ENCODE measurements at places on chromosomes 5 and 9.

DNA sequence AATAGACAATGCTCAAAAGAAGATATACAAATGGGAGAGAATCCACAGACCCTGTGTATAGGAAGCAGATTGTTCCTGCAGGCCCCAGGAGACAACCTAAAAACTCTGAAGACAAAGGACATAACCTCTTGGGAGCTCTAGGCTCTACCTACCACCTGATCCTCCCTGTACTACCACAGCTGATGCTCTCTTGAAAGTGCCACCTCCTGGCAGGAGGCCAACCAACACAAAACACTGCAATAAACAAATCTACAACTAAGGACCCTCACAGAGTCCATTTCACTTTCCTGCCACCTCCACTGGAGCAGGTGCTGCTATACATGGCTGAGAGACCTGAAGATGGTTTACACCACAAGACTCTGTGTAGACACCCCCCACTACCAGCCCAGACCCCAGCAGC, 49.0 kb downstream of the STARD4 start:
- no peak for DNase-seq

DNA sequence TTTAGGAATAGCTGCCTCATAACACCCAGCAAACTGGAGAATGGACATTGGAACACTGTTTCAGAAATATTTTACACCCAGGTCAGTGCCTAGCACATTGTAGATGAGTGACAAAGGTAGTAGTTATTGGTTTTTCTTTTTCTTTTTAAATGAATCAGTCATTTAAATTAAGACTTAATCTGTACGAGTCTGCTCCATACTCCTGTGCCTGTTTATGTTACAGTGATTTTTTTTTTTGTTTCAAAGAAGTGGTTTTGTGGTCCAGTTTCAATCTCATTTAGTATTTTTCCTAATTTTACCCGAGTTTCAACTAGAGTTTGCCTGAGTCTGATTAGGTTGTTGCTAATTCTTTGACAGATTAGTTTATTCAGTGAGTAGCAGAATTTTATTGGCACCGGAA, 16.2 kb downstream of the LMNB1 start:
- no peak for DNase-seq

DNA sequence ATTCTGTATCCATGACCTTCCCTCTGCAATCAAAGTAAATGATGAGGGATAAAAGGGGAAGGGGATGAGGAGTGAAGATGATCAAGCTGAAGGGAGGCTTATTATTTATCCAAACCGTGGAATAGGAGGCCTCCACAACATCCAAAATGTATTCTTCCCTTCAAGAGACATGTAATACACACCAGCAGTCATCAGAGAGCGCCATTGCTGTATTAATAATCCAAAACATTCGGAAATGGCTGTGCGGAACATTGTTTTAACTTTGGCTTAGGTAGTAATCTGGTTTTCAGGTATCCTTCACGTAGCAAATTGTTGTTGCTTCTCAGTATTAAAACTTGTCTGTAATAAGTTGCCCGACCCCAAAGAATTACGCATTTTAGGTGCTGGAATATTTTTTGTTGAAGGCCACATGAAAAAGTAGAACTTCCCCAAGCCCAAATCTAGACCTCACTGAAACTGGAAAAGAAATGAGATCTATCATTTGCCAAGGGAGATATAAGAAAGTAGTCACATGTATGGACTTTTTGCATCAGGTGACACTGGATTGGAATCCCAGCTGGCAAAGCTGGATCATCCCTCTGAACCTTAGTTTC, 2.6 kb upstream of the BOD1 start:
- DNase-seq, result peak; percentile 30

- DNase-seq, result no peak
Observed at GRCh38 chr5:77428526-77428925, 63.6 kb downstream of the WDR41 start.

- DNase-seq, result no peak
Observed at GRCh38 chr5:64874753-64875152, 106.0 kb downstream of the CWC27 start.

DNA sequence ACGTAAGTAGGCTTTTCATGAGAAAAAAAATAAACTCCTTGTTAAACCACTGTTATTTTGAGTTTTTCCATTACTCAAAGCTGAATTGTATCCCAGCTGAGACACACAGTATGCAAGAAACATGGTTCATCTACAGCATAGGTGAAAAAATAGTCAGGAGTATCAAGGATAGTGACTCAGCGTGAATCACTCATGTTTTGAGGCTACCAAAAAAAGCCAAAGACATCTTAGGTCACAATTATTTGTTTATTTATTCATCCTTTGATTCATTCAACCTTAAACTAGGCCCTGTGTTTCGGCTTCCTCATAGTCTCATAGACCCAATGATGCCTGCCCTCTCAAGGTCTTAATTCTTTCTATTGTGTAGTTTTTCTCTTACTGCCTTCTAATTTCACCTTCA, 32.9 kb upstream of the STX17 start:
- DNase-seq, result no peak

DNA sequence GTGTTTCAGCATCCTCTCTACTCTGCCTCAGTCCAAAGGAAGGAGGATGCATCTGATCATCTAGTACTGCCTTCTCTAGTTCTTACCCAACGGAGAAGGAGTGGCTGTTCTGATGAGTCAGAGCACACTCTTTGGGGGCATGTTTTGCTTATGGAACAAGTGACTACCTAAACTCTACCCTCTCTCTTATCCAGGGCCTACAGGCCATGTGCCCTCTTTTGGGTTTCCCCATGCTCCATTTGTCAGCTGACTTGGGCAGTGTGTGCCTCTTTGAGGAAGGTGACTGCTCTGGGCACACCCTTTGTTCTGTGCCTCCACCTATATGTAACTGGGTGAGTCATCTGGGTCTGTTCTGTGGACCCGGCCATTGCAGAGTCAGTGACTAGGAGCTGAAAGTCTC, 89.6 kb upstream of the BNC2 start:
- no peak for DNase-seq

- DNase-seq, result no peak
Observed at GRCh38 chr9:70257502-70257901, 1.3 kb upstream of the SMC5 start.

- DNase-seq, result no peak
Observed at GRCh38 chr5:113217619-113218184, 217.1 kb downstream of the TSSK1B start.

- no peak for DNase-seq
Observed at GRCh38 chr9:16309469-16310271, 560.8 kb downstream of the BNC2 start.

DNA sequence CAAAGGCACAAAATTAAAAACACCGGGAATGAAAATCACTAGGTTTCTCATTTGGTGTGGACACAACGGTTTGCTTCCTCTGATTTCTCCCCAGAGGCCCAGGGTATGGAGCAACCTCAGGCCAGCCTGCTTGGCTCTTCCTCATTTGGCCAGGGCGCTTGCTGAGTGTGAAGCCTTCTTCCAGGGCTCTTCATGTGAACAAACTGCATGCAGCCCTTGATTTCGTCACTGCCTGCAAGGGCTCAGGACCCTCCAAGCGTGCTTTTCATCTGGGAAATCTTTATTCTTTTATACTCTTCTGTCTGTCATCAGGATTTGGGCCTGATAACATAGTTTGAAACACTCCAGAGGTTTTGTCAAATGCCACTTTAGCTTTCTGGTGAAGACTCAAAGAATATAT, 122.6 kb upstream of the KLF4 start:
- DNase-seq, result peak; percentile 59

GRCh38 chr9:16333691-16334090, 536.8 kb downstream of the BNC2 start:
- DNase-seq, result no peak

GRCh38 chr5:34699155-34700077, 43.3 kb downstream of the RAI14 start:
- DNase-seq, result no peak

GRCh38 chr9:81656004-81656403, 33.3 kb downstream of the TLE1 start:
- DNase-seq, result peak; percentile 71

DNA sequence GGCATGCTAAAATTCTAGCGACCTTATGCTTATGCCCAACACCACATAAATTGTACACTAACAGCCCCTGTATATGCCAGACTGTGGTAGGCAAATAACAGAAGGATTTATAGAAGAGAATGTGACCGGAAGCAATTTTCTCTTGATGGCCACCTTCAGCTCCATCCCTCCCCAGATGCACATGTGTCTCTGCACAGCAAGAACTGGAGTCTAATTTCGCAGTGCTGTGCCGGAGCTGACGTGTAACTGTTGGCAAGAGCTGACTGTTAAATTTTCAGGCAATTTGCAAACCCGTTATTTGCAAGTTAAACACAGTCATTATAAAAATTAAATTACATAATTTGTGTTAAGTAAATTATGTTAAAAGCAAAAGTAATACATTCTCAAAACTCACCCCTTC, 48.4 kb downstream of the PCA3 start:
- no peak for DNase-seq

- DNase-seq, result peak; percentile 31
Observed at GRCh38 chr9:110183208-110184145, 24.5 kb downstream of the C9orf152 start.

DNA sequence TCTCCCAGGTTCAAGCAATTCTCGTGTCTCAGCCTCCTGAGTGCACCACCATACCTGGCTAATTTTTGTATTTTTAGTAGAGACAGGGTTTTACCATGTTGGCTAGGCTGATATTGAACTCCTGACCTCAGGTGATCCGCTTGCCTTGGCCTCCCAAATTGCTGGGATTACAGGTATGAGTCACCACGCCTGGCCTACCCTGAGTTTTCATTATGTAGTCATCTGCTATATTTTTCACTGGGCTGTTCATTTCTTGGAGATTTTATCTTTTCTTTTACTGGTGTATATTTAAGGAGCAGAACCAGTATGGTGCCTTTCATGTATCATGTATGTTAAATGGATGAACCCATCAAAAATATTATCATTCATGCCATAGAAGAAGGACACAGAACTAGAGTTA, 377.0 kb upstream of the ACTBL2 start:
- DNase-seq, result no peak

DNA sequence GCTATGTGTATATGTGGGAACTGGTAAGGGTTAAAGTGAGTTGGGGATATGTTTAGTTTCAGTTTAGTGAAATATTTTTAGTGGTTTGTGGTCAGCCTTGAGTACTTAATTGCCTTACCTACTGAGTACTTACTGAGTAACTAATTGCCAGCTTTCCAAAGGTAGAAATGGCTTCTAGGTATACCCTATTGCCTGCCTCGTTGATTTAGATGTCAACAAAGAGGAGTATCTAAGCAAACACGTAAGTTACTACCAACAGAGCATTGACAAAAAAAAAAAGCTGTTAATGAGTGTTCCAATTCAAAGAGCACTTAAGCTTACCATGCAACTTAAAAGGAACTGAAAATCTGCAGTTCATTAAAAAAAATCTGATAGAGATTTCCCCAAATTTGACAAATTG, 8.8 kb downstream of the ATP10B start:
- no peak for DNase-seq

DNA sequence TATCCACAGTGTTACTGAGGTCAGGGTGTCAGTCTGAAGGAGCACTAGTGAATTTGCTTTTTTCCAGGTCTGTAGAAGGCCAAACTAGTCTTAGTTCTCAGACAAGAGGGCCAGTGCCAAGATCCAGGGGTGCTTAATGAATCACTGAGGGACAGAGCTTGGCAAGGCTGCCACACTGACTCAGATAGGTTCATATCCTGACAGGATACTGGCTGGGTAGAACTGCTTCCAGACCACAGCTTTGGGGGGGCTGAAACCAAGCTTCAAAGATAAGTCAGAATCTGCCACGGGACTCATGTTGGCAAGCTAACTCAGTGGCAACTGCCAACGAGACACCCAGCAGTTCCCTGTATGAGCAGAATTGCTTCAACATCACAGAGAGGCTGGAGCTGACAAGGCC, 1125.4 kb downstream of the EFNA5 start:
- no peak for DNase-seq

GRCh38 chr9:119802133-119802532, 432.9 kb upstream of the BRINP1 start:
- DNase-seq, result no peak

DNA sequence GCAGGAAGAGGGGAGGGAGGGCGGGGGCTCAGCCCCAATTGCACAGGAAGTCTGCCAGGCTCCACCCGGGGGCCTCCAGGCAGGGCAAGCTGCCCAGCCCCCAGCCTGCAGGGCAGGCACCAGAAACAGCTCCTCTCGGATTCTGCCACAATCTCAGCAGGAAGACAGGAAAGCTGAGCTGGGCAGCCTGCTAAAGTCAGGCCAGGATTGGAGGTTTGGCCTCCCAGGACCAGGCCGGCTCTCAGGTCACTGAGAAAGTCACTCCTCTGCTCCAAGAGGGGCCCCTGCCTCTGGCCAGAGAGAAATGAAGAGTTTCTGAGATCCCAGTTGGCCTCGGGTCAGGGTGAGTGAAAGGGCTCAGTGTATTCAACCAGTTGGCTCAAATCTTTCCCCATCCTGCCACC, 54.6 kb upstream of the STXBP1 start:
- no peak for DNase-seq

DNA sequence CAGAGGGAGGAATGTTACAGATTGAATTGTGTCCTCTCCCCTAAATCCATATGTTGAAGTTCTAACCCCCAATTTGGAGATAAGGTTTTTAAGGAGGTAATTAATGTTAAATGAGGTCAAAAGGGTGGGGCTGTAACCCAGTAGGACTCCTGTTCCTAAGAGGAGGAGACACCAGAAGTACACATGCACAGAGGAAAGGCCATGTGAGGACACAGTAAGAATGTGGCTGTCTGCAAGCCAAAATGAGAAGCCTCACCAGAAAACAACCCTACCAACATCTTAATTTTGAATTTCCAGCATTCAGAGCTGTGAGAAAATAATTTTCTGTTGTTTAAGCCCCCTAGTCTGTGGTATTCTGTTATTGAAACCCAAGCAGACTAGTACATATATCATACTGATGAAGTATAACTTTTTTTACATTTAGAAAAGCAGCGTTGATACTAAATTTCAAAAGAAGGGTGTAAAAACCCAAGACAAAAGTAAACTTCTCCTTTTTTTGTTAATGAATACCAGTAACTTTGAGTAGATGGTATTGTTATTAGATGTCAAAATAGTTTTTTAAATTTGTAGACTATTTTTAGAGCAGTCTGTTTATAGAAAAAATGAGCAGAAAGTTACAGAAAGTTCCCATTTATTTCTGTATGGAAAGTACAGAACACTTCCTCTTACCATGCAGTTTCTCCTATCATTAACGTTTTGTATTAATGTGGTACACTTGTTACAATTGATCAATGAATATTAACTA, 25.1 kb downstream of the RNF180 start:
- DNase-seq, result no peak

- DNase-seq, result no peak
Observed at GRCh38 chr5:63794979-63795378, 167.3 kb downstream of the HTR1A start.

GRCh38 chr5:67405755-67406154, 209.2 kb upstream of the CD180 start:
- DNase-seq, result no peak

- no peak for DNase-seq
Observed at GRCh38 chr5:929596-929995, 36.9 kb downstream of the TRIP13 start.

DNA sequence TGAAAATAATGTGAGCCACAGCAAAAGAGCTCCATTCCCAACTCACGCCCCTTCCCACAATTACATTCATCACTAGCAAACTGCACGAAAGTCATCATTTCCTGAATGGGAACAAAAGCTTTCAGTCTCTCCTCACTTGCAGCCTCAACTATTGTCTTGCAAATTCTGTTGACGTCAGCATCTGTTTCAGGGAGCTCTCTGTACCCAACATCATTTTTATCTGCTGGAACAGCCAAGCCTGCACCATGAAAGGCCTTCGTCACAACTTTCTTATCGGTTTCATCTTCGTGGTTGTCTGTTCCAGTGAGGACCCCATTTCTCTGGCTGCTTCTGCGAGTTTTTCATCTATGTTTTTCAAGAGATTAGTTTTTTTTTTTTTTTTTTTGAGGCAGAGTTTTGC, 14.3 kb upstream of the RNF130 start:
- peak; percentile 37 for DNase-seq

- DNase-seq, result no peak
Observed at GRCh38 chr5:32563614-32564013, 21.7 kb upstream of the SUB1 start.

All from CD4-positive, alpha-beta T cell treated with Interferon gamma for 1 hour (primary cell).